Stimulated activated CD8-positive, alpha-beta memory T cell treated with anti-CD3 and anti-CD28 coated beads, Interleukin-2, amount 100 ng/mL, for 1 hour (primary cell): ENCODE measurements at places on chromosomes 6 and 20.

GRCh38 chr20:39136798-39137197 is 174.7 kb downstream of the DHX35 start:
- no peak for DNase-seq

DNA sequence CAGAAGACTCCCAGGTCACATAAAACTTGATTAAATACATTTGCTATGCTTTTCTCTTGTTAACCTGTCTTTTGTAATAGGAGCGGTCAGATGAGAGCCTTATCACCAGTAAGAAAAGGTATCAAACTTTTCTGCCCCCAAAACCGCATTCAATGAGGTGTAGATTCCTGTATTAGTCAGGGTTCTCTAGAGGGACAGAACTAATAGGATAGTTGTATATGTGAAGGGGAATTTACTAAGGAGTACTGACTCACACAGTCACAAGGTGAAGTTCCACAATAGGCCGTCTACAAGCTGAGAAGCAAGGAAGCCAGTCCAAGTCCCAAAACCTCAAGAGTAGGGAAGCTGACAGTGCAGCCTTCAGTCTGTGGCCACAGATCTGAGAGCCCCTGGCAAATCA is 32.7 kb downstream of the PTPRK start:
- DNase-seq = no peak

- no peak for DNase-seq
Measured at GRCh38 chr6:87993356-87993755, 54.3 kb upstream of the SPACA1 start.

- no peak for DNase-seq
Measured at GRCh38 chr6:7707787-7708186, 18.1 kb upstream of the BMP6 start.

DNA sequence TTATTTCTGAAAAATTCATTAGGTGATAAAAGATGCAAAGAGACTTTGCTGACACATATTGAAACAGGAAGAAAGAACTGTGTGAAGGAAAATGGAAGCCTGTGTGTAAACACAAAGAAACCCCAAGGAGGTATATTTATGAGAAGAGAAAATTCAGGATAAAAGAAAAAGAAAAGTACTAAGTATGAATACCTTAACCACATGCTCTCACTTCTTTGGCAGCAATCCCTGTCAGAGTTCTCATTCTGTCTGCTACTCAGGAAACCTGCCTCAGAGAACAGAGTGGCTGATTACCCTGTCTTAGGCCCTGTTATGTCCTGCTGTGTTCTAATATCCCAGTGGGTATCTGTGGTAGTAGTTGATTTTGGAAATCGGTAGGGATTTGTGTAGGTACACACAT is 457.9 kb downstream of the TBC1D32 start:
- no peak for DNase-seq

GRCh38 chr6:20427856-20428255 is 26.2 kb downstream of the E2F3 start:
- no peak for DNase-seq

- no peak for DNase-seq
Measured at GRCh38 chr6:161545741-161546140, 271.9 kb upstream of the AGPAT4 start.
